NCI-H2107 (cell line): ENCODE measurements at places on chromosomes 7 and 10.

GRCh38 chr10:33703501-33704213 is 369.2 kb upstream of the NRP1 start:
- no peak for DNase-seq

GRCh38 chr10:62805231-62806099 is 945 bp downstream of the ADO start:
- DNase-seq: no peak

- no peak for DNase-seq
Measured at GRCh38 chr10:12873172-12873571, 128.3 kb downstream of the CCDC3 start.

GRCh38 chr7:157391036-157391710 is 54.4 kb downstream of the DNAJB6 start:
- no peak for DNase-seq

GRCh38 chr7:22574754-22575520 is 74.9 kb upstream of the STEAP1B start:
- DNase-seq: no peak

DNA sequence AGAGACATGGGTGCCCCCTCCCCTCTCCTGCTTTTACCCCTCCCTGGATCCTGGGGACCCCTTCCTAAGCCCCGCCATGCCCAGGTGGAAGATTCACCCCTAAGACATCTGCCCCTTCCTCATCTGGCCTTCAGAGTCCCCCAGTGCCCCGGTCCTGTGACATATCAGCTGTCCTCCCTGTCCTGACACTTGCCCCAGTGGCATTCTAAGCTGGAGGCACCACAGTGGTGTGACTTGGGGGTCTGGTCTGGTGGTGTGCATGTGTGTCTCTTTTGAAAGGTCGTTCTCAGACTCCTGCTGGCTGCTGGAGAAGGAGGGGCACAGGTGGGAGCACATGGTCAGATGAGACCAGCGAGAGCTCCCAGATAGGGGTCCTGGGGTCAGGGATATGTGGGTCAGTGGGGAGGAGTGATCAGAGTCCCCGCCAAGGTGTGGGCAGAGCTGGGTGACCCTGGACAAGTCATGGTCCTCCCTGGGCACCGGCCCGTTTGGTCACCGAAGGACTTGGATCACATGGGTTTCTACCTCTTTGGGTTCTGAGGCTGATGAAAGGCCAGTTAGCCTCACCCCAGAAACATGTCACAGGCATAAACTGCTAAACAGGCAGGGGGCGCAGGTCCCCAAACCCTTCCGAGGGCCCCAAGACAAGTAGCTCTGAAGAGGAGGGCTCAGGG is 645 bp upstream of the TFR2 start:
- DNase-seq: no peak

DNA sequence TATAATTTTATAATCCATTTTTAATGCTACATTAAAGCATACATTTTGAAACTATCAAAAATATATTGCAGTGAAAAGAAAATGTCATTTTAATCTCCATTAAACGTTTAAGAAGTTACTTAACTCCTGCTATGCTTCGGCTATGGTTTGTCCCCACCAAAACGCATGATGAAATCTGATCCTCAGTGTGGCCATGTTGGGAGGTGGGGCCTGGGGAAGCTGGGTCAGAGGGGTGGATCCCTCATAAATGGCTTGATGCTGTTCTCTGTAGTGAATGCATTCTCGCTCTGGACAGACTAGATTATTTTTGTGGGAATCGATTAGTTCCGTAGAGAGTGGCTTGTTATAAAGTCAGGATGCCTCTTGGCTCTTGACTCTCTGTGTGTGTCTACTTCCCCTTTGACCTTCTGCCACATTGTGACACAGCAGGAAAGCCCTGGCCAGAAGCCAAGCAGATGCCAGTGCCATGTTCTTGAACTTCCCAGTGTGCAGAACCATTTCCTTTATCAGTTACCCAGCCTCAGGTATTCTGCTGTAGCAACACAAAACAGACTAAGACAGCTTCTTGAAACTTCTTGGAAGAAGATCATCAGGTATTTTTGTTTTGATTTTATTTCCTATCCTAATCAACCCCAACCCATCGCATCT is 77.8 kb downstream of the TCERG1L start:
- DNase-seq: no peak

GRCh38 chr7:143992670-143993069 is 7.5 kb upstream of the OR6B1 start:
- no peak for DNase-seq

GRCh38 chr7:130182990-130183389 is 22.2 kb downstream of the TMEM209 start:
- no peak for DNase-seq

- no peak for DNase-seq
Measured at GRCh38 chr10:124829447-124830115, 28.0 kb downstream of the ABRAXAS2 start.

DNA sequence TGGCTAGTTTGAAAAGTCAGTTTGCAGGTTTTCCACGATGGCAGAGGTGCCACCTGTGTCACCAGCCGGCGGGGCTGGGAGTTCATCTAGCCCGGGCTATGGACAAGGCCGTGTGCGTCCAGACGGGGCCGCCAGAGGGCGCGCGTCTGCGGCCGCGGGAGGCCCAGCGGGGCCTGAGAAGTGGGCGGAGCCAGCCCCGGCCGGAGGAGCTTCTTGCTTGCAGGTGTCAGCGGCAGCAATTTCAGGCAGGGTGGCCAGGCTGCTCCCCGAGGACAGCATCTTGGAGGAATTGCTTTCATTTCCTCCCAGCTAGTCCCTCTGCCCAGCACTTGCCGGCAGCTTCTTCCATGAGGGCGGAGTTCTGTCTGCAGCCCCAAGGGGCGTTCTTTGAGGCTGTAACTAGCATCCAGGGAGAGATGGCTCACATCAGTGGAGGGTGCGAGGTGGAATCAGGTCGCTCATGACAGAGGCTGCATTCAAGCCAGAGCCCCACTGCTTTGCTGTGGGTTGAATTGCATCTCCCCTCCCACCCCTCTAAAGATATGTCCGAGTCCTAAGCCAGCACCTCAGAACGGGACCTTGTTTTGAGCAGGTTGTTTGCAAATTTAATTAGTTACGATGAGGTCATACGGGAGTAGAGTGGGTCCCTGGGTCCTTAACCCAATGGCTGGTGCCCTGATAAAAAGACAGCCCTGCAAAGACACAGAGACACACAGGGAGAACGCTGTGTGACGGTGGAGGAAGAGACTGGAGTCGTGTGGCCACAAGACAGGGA is 85.9 kb upstream of the MKI67 start:
- DNase-seq: peak; percentile 8

DNA sequence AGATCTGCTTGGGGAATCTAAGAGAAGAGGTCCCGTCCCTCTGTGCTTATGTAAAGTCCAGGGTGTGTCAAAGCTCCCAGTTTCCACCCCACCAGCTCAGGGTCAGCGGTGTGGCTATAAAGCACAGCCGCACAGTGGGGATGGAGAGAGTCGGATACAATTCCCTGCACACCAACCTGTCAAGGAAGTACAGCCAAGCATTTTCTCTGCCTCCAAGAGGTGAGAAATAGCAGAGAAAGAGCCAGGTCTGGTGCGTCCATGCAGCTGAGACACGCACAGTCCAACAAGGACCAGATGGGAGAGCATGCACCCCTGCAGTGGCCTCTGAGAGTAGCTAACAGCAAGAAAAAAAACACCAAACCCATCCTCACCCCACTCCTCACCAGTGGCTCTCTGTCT is 61.3 kb upstream of the WAC start:
- no peak for DNase-seq

DNA sequence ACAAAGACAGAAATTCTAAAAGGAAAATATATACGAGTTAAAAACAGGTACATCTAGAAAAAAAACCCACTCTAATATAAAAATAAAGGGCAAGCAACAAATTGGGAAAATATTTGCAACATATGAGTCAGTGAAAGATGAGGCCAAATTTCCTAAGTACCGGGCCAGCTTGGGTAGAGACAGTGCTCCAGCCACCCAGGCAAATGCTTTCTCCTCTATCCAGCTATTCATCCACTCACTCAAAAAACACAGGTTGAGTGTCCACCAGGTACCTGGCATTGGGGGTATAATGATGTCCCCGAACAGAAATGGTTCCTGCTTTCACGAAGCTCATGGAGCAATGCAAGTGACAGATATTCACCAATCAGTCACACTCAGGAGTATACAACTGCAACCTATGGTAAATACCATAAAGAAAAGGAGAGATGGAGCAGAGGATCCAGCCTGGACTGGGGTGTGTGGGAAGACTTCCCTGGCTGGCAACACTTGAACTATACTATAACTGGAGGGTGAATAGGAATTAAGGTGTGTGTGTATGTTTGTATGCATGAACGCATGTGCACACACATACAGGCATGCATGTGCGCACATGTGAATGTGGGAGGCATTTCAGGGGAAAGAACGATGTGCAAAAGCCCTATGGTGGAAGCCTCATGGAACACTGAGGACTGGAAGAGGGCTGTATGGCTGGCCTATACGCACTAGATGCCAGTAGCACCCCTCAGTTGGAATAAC is 2.3 kb downstream of the ARHGAP22 start:
- DNase-seq: no peak

DNA sequence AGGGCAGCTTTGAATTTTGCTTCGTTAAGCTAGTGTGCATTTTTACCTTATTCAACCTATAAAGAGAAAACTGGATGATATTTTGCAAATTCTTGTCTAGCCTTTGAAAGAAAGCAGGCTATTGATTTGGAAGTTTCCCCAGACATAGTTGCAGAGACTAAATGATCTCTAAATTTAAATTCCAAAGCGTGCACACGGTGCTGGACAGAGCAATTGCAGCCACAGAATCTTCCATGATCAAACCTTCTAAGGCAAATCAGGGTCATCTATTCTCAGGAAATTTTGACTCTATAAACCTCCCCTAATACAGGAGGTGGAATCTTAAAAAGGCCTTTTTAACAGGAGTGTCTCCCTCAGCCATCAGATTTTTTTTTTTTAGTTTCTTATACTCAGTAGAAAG is 159.9 kb downstream of the MDFIC start:
- no peak for DNase-seq

GRCh38 chr7:116425647-116426209 is 73.8 kb upstream of the CAV2 start:
- no peak for DNase-seq

DNA sequence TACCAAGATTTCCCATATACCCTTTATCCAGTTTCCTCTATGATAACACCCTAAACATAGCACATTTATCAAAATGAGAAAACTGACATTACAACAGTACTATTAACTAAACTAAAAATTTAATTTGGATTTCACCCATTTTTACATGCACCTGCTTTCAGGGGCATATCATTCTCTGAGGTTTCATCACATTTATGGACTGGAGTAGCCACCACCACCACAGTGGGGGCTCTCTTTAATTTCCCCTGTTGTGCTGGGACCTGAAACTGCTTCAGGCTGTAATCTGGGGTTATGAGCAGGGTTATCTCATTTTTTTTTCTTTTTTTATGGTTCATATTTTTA is 637.9 kb upstream of the DPP6 start:
- DNase-seq: no peak

GRCh38 chr10:17578603-17579002 is 38.6 kb downstream of the HACD1 start:
- no peak for DNase-seq

- DNase-seq: no peak
Measured at GRCh38 chr7:24971333-24972165, 8.4 kb downstream of the OSBPL3 start.
